ENCODE measurements at places on chromosomes 7 and 10. TPM values are rescaled to one million over a fixed set of nuclear protein-coding genes. Genes with fewer than 3 reads are reported as not detected.
A peak's percentile ranks its signal among the peaks of the same experiment; 100 is the strongest.

DNA sequence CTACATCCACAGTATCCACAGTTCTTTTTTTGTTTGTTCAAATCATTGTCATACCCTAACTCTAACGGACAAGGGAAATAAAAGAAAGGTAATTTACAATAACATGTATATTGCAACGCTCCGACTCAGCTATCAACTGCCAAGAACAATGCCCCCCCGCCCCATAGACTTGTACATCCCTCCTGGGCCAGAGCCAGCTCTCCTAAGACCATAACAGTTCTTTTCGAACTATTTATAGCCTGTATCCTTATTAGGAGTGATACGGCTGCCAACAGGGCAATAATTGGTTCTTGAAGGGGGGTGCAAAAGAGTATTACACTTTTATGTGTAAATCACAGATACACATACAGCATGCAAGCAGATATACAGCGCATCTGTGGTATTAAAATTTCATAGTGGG is 495.7 kb downstream of the GALNT17 start:
- no peak for DNase-seq

DNA sequence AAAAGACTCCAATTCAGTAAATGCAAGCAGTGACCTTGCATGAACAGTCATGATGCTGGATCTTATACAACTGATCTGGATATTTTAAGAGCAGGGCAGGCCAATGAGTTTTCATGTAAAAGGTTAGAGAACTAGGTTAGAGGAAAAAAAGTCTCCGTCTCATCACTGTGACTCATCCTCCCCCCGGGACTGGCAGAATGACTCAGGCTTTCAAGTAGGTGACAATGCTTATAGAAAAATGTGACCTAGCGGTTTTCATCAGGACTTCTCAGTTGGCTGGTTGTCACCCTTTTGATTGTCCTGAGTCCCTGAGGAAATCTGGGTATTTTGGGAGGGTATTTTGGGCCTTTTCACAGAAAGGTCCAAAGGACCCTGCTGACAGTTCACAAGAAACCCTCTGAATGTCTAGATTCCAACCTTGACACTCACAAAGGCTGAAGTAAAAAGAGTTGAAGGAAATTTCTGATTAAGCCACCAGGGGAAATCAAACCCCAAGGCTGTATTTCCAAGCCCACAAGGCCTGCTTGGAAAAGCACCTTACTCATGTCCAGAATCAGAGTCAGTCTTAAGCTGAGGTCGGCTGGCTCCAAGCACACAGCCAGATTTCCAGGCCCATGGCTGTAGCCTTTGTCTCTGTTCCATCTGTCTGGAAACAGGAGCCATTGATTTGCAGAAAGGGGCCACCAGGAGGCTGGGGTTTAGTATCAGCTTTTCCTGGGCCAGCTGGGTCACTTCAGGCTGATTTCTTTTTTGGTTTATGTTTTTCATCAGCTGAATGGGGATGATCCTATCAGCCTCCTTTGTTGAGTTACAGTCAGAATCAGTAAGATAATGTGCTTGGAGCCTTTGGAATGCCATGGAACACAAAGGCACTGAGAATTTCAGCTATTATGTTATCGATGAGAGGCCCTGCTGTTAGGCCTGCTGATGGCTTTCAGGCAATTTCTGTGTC is 226.4 kb upstream of the HABP2 start:
- no peak for DNase-seq

ZNF775 gene
- polyA plus RNA-seq, result 1.8 TPM

FGFBP3 gene
- 0.46 TPM for polyA plus RNA-seq

DNA sequence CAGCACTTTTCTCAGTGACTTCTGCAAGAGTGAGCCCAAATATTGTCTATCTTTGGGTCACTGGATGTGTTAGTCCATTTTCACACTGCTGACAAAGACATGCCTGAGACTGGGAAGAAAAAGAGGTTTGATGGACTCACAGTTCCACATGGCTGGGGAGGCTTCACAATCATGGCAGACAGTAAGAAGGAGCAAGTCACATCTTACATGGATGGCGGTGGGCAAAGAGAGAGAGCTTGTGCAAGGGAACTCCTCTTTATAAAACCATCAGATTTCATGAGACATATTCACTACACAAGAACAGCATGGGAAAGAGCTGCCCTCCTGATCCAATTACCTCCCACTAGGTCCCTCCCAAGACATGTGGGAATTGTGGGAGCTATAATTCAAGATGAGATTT is 6.1 kb upstream of the HSPA12A start:
- no peak for DNase-seq

GRCh38 chr7:134844200-134844599 is 64.8 kb downstream of the CALD1 start:
- no peak for DNase-seq

DNA sequence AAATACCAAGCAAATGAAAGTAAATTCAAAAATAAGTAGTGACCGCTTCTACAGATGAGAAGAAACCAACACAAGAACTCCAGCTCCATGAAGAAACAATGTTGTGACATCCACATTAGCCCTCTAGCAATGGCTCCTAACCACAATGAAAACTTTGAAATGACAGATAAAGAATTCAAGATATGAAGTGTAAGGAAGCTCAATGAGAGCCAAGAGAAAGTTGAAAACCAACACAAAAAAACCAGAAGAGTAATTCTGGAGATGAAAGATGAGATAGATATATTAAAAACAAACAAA is 68.2 kb upstream of the DDC start:
- DNase-seq, result no peak

GRCh38 chr7:2619116-2619515 is 12.7 kb upstream of the TTYH3 start:
- no peak for DNase-seq

DNAH11 gene
- 0.22 TPM for polyA plus RNA-seq

FRMPD2 gene
- not detected for polyA plus RNA-seq

LRRD1 gene
- not detected for polyA plus RNA-seq

GRCh38 chr7:34096198-34096651 is 190.9 kb downstream of the BMPER start:
- peak; percentile 23 for DNase-seq

DNA sequence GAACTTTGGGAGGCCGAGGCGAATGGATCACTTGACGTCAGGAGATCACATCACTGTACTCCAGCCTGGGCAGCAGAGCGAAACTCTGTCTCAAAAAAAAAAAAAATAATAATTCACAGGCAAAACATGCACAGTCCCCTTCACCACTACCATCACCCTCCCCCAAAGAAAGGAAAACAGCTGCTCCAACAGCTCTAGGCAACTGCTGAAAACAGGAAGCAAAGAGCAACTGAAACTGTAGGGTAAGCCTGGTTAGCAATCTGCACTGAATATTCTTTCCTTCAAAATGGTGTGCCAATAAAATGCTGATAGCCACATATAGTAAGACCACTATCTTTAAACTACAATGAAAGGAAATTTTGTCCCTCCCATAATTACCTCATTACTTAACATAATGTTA is 11.8 kb downstream of the NT5C2 start:
- DNase-seq, result no peak

DNA sequence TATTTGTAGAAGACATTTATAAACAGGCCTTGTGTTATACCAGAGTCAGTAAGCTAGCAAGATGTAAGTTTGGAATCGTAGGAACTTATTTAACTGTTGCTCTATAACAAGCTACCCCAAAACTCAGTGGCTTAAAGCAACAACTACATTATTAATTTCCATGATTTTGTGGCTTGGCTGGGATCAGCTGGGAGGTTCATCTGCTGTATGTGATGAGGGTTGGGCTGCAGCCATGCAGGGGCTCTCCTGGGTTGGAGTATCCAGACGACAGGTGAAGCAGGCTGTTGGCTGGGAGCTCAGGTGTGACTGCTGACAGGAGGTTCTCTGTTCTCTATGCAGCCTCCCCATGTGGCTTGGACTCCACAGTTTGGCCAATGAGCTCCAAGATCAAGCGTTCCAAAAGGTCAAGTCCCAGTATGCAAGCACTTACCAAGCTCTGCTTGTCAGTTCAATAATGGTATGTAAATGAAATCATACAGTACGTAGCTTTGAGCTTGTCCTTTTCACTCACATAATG is 52.4 kb downstream of the GPR26 start:
- no peak for DNase-seq

GRCh38 chr10:116183733-116184511 is 89.1 kb downstream of the GFRA1 start:
- no peak for DNase-seq

GRCh38 chr7:13875496-13876074 is 113.9 kb downstream of the ETV1 start:
- DNase-seq, result no peak

DNA sequence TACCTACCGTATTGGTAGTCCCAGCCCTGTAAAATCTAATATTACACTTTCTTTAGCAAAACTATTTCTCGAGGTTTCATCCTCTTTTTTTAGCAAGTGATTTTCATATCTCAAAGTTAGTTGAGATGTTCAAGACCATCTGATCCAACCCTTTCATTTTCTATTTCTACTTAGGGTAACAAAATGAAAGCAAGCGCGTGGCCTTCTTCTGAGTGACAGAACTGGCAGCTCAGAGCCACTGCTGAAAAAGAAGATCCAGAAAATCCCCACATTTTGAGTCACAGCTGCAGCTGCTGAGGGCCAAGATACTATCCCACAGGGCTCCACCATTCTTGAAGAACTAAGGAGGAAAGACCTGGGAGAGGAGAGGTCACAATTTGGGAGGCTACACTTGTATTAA is 24.8 kb upstream of the ZNF800 start:
- no peak for DNase-seq

Measured in heart left ventricle (tissue), 16 donors.